ENCODE measurements at places on chromosomes 7 and 10.
A peak's percentile ranks its signal among the peaks of the same experiment; 100 is the strongest.

DNA sequence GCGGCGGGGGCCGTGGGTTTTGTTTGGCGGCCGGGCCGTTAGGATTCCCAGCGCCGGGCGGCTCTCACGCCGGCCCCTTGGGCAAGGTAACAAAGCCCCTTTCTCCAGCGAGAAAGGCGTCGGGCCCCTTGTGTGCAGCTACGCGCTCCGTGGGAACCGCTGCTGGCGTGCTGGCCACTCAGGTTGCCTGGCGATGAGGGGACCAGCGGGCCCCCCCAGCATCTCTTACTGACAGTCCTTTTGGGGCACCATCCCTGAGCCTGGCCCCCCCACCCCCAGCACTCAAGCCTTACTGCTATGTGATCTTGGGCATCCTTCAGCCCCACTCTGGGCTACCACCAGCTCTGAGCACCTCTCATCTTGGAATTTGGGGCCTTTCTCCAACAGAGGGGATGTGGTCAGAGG, 1.8 kb downstream of the LFNG start:
- no peak for DNase-seq

DNA sequence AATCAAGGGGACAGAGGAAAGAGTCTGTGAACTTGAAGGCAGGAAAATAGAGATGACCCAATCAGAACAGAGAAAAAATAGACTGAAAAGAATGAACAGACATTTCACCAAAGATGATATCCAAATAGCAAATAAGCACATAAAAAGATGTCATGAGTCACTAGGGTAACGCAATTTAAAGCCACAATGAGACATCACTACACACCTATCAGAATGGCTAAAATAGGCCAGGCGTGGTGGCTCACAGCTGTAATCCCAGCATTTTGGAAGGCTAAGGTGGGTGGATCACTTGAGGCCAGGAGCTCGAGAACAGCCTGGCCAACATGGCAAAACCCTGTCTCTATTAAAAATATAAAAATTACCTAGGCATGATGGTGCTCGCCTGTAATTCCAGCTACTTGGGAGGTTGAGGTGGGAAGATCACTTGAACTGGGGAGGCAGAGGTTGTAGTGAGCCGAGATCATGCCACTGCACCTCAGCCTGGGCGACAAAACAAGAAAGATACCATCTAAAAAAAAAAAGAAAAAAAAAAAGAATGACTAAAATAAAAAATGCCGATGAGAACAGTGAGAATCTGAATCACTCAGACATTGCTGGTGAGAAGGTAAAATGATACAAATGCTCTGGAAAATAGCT, 100.9 kb downstream of the LHPP start:
- no peak for DNase-seq

DNA sequence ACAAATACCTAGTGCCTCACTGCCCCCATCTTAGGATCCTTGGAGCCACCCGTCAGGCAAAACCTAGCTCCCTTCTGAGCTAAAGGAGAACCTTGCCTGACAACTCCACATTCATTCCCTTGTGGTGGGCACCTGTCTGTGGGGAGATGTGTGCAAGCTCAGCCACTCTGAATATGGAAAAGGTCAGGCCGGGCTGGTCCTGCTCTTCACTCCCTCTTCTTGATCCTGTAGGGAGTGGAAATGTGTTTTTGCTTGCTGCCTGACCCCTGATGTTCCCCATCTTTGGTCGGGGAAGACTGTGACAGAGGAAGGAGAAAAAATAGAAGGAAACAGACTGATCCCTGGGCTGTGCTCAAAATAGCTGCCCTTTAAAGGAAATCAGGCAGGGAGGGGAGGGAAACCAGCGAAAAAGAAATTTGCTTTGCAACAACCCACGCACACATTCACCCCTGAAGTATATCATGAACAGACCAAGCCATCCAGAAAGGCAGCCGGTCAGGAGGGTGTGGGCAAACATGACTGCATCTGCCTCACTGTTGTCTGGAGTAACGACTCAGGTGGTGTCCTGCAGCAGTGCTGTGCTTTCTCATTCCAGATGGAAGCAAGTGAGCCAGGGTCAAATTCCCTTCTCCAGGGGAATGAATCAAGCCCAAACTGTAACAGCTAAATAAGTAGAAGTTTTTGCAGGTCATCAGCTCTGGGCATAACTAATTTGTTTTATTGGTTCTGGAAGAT, 74.0 kb downstream of the SCRN1 start:
- DNase-seq: peak; percentile 21

GRCh38 chr10:91034494-91035159, 113.7 kb upstream of the ANKRD1 start:
- DNase-seq: no peak

GRCh38 chr10:103493362-103493915, at the start of gene NEURL1:
NEURL1 (plus strand) TSS chr10:103493705; CDS start chr10:103494388, 683 bp downstream.
- DNase-seq: no peak

GRCh38 chr7:11450281-11450680, 381.7 kb downstream of the THSD7A start:
- DNase-seq: no peak

- DNase-seq: no peak
Observed at GRCh38 chr7:19872094-19872493, 98.7 kb upstream of the TMEM196 start.

DNA sequence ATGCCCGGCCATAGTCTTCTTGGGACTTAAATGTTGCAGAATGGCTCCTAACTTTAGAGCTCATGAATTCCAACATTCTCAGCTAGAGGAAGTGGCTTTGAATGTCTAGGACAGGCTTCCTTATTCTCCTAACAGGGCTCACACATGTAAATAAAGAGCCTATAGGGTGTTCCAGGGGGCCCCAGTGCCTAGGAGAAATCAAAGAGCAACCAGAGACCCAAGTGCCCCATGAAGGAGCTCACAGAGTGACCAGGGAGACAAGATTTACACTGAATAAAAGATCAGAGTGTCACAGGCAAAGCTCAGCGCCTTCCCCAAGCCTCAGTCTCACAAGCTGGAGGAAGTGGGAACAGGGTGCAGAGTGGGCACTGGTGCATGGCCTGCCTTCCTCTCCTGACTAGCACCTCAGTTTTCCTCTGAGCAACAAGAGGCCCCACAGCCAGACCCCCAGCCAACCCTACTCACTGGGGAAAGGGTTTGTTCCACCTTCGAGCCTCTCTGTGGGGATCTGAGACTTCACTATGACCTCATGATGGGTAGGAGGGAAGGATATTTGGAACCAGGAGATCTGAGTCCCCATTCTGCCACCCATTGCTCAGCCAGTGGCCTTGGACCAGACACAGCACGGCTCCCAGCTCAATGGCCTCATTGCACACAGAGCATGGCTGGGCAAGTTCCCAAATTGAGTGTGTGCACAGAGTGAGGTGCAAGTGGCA, 16.0 kb downstream of the TMEM273 start:
- DNase-seq: no peak

DNA sequence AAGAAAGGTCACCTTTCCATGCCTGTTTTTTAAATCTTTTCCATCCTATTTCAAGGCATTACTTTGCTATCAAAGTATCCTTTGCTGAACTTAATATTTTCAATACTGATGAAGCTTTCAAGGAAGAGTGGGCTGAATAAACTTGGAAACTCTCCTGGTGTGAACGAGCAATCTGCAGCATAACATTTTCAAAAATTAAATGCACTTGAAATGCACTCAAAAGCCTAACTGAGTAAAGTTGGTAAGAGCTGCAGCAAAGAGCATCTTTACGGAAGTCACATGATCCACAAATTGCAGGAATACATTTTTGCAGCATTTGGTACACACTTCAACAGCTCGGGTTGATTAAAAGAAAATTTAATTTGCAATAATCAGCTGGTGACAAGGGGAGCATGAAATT, 367.3 kb downstream of the PHTF2 start:
- no peak for DNase-seq

- DNase-seq: no peak
Observed at GRCh38 chr10:112979927-112980326, 29.9 kb downstream of the TCF7L2 start.

GRCh38 chr10:100046021-100046486, 35.6 kb downstream of the CPN1 start:
- peak; percentile 73 for DNase-seq
